ENCODE measurements at places on chromosomes 7 and 10.

DNA sequence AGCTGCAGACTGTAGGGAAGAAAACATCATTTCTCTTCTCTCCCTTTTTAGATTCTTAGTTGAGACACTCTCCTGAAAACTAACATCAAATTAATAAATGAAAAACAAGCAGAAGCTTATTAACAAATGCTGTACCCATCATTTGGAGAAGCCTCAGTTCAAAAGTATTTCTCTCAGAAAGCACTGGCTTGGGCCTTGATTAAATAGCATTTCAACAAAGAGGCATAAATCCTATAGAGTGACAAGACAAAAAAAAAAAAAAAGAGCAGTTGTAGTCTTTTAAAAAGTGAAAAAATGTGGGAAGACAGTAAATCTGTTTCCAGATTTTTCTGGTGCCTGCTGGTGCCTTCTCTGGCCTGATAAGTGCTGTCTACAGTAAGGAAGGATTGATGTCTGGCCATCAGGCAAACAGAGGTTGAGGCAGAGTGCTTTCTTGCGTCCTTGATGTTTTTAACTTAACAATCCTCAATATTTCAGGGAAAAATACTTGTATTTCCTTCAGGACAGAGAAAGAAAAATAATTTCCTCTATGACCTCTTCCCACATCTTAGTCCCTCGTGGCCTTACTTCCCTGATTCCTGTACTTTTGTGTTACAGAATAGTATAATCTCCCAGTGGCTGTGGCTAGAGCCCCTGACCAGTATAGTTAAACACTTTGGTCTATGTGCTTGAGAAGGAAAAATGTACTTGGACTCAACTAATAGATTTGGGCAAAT is 300.5 kb downstream of the HGF start:
- no peak for DNase-seq

- no peak for DNase-seq
Measured at GRCh38 chr10:59748834-59749233, 4.4 kb downstream of the MRLN start.

DNA sequence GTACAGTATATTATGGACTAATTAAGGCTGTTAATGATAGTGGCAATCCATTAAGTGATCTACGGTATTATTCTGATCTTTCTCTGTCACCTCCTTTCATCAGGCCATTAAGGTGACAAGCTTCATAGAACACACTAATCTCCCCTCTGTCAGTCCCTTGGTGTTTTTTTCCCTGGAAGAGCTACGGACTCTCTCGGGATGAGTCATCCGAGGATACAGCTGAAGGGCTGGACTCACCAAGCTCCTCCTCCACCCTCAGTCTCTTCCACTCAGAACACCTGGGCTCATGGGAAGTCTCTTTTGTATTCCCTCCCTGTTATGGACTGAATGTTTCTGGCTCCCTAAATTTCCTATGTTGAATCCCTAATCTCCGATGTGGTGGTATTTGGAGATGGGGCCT is 69.8 kb upstream of the PLXNA4 start:
- DNase-seq: no peak

- no peak for DNase-seq
Measured at GRCh38 chr7:135391514-135391913, 118.4 kb downstream of the CNOT4 start.

GRCh38 chr7:79180533-79180932 is 272.9 kb downstream of the MAGI2 start:
- no peak for DNase-seq

- DNase-seq: no peak
Measured at GRCh38 chr10:31977440-31978155, 49.0 kb upstream of the ARHGAP12 start.

- no peak for DNase-seq
Measured at GRCh38 chr7:29271319-29271658, 76.7 kb downstream of the CHN2 start.

DNA sequence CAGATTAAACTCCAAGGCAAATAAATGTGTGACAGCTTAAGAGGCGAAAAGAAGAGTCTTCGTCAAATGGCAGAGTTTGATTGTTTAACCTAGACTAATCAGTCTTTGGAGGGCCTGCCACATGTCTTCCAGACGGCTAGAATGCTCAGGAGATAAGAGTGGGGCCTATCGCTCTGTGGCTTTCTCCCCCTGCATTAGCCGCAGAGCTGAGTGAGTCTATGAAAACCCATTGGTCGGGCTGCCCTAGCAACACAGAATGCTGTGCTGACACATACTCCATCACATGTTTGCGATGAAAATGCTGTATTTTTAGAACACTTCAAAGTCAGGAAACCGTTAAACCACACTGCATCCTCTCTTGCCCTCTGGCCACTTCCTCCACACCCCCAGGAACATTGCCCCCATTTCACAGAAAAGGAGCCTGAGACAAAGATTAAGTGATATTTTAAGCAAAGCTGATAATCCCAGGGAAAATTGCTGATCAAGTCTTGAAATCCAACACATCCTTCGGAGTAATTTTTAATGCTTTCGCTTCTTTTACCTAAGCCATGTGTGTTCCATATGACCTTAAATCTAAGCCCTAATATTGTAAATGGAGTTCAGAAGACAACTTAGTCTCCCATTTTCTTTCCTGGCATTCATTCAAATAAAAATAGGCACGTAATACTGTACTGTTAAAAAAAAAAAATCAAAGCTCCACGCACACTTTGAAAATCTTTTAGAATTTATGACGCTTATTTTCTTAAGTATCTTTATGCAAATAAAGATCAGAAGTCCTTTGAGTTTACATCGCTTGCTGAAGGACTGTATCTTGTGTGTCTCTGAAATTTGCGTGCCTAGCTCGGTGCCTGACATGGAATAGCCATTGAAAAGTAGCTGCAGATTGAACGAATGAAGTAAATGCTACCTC is 161.2 kb downstream of the CELF2 start:
- no peak for DNase-seq

DNA sequence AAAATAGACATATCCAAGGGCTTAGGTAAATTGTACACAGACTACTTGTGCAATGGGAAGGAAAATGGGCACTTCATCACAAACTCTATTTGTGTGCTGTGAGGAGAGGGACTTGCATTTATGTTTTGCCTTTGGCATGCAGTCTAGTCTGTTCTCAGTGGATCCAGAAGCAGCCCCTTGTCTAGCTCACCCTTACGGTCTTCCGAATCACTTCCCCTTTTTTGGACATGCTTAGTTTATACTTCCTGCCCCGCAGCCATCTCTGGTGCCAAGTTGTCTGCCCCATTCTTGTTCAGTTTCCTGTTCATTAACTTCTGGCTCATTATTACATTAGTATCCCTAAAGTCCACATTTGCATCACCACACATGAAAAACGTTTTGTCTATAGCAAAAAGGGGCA is 161.6 kb downstream of the NRCAM start:
- DNase-seq: no peak

- DNase-seq: no peak
Measured at GRCh38 chr7:2923291-2923781, 79.2 kb upstream of the GNA12 start.

DNA sequence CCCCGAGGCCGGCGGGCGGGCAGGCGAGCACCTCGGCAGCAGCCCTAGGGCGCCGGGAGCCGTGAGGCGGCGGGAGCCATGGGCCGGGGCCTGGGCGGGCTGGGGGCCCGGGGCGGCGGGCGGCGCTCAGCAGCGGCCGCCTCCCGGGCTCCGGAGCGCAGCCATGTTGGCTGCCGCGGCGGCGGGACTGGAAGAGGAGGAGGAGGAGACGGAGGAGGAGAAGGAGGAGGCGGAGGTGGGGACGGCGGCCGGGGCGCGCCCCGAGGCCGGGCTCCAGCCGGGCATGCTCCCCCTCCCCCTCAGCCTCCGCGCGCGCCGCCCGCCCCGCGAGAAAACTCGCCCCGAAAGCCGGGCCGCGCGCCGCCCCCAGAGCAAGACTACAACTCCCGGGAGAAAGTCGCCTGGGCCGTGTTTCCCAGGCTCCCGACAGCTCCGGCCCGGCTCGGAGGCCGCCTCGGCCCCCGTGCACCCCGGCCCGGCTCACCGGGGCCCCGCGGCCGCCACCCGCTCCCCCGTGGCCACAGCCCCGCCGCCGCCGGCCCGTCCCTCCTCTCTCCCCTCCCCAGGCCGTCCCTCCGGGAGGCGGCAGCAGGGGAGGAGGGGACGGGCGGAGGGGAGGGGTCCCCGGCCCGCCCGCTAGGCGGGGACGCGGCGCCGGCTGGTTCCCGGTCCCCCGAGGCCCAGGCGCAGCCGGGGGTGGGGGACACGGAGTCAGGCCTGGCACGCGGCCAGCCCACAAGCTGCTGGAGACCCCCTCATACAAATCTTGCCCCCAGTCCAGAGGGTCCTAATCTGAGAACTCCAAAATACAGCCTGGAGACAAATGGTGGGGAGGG is at the start of gene DLG5:
Gene DLG5 (minus strand): TSS at position 190 of the 836 bp plus-strand sequence. CDS start 235 bp downstream, outside the sequence.
- DNase-seq: peak; percentile 42

DNA sequence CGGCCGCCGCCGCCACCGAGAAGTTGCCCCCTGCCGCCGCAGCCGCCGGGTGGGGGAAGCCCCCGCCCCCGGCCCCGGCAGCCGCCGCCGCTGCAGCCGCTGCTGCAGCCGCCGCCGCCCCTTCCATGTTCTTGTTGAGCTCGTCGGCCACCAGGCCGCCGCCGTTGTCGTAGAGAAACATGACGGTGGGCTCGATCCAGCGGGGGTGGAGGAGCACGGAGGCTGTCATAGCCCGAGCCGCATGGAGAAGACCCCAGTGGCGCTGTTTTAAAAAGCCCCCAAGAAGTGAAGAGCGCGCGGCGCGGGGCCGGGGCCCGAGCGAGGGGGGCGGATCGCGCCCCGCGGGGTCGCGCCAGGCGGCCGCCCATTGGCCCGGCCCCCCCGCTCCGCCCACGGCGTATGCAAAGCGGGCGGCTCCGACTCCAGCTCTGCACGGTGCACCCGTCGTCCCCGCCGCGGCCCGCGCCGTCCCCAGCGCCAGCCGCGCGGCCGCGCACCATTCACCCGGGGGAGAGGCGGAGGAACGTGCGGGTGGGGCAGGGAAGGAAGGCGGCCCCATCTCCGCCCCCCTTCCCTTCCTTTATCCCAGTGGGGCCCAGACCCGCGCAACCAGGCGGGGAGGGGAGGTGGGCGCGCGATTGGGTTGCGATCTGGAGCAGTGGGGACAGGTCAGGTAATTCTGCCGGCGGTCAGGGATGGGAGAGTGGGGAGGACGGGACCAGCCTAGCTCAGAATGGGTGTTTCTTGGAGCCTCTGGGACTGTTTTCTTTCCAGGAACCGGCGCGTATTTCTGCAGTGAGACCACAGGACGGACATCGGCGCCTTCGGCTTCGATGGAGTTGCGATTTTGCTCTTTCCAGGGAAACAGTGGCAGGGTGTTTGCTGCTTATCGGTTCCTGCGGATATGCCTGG is at the start of gene HOXA13:
Gene HOXA13 (minus strand): TSS at position 243 of the 912 bp plus-strand sequence. CDS start 14 bp downstream, at position 229.
- DNase-seq: no peak

- DNase-seq: no peak
Measured at GRCh38 chr7:133650487-133651300, 397.8 kb downstream of the EXOC4 start.

DNA sequence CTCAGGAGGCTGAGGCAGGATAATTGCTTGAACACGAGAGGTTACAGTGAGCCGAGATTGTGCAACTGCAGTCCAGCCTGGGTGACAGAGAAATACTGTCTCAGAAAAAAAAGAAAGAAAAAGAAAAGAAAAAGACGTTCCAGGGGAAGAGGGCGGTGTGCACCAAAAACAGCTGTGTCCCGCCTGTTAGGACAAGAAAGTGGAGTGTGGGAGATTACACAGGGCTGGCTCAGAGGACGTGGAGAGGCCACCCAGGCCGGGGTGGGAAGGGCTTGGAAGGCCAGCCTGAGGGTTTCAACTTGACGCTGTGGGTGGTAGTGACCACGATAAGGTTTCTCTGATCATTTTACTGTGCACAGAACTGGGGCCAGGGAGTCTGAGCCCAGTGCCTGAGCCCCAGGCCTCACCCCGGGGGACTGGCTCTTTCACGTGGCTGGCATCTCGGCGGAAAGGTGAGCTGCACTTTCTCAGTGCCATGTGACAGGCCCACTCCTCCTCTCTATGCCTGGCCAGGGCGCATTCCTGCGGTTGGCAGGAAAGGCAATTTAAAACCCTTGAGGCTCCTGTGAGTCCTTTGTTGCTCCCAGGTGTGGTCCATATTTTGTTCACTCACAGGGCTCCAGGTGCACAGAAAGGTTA is 13.9 kb downstream of the RHBDD2 start:
- DNase-seq: no peak

DNA sequence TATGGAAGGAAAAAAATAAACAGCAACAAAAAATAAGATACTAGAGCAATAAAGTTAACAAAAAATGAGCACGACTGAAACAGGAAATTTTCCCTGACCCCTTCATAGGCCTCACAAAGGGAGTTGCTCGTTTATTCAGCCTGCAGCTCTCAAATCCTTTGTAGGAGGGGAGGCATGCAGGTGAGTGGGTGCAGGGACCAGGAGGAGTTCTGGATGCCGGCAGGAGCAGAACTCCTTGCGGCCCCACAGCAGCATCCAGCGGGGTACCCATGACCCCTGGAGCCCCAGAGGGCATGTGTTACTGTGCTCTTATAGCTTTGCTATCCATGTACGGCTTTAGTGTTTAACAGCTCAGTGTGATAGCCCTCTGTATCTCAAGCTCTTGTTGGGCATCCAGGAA is 5.8 kb downstream of the TAS2R39 start:
- DNase-seq: no peak

DNA sequence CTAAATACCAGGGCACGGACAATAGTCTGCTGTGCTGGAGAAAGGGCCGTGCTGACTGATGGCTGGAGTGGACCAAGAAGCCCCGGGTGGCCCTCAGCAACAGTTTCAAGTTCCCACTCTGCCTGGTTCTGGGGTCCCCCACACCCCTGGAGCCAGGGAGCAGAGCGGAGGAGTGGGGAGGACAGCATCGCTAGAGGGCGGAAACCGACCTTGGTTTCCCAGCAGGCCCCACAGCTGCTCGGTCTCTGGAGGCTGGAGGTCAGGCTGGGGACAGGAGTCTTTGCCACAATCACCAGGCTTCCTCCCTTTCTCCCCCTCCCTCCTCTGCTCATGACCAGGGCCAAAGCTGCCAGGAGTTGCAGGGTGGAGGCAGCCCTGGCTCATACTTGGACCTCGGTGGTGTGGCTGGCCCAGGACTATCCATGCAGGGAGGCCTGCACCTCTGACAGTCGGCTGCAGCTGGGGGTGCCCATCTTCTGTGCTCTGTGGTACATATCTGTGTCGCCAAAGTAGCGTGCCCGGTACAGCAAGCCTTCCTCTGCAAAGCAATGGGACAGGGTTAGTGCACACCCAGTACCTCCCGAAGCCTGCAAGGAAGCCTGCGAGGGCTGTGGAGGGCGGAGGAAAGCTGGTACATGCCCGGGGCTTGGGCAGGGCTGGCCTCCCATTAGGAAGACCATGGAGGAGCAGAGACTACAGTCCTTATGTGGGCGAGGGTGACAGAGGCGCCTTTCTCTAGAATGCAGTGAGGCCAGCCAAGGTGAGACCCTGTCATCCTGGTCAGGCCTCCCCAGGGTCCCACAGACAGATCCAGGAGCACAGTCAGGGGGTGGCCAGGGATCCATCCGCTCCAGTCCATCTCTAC is 19.1 kb downstream of the DNAJB12 start:
- DNase-seq: no peak

GRCh38 chr10:122112625-122113160 is 123.7 kb downstream of the TACC2 start:
- peak; percentile 80 for DNase-seq
